ENCODE measurements at places on chromosomes 16 and 17.

- no peak for DNase-seq
These were observed 65.7 kb upstream of the LRRC37A3 start for GRCh38 chr17:64984851-64985521.

GRCh38 chr16:30112197-30113030, 923 bp downstream of the GDPD3 start:
- DNase-seq: peak; percentile 72

DNA sequence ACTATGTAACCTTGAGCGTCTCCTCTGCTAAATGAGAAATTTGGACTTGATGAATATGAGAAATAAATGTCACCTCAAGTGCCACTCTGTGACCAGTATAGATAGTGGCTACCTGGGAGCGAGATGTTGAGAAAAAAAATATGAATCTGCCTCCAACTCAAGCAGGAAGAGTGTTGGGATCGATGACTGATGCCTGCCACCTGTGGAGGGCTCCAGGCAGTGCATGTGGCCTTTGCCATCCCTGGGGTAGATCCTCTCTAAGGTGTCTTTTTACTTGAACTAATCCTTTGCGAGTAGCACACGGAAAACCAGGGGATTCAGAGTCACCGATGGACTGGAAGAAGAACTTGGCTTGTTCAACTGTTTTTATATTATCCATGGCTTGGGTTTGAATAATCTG, 9.4 kb downstream of the CCDC182 start:
- peak; percentile 29 for DNase-seq

DNA sequence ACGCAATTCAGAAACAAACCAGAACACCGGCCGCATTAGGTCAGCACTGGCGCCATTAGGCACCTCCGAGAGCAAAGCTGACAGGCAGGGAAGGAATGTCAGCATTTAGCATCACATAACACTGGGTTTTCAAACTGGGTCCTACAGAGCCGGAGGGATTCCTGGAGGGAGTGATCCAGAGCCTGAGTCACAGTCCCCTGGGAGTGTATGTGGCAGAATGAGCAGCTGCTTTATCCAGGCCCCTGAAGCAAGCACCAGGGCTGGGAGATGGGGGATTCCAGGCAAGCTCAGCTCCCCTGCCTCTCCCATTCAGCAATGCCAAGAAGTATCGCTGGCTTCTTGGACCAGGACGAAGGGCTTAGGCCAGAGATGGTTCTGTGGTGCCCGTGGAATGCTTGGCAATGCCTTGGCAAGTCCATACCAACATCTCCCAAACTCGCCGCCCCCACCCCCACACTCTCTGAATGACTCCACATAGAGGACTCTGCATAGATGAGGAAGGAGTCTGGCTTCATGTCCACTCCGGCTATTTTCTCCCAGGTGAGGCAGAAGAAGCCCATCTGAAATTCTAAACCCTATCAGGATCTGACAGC, 20.4 kb downstream of the GAS7 start:
- DNase-seq: no peak

DNA sequence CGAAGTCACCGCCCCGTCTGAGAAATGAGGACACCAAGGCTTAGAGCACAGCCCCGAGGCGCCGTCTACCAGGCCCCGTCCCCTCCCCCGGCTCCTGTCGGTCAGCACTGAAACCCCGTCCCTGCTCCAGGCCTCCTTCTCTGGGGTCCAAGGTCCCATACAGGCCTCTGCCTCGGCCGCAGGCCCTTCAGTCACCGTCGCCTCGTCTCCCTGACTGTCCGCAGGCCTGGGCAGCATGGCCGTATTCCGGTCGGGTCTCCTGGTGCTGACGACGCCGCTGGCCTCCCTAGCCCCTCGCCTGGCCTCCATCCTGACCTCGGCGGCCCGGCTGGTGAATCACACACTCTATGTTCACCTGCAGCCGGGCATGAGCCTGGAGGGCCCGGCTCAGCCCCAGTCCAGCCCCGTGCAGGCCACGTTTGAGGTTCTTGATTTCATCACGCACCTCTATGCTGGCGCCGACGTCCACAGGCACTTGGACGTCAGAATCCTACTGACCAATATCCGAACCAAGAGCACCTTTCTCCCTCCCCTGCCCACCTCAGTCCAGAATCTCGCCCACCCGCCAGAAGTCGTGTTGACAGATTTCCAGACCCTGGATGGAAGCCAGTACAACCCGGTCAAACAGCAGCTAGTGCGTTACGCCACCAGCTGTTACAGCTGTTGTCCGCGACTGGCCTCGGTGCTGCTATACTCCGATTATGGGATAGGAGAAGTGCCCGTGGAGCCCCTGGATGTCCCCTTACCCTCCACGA, 617 bp downstream of the COASY start:
- DNase-seq: no peak

- DNase-seq: no peak
These were observed 9.8 kb upstream of the JUP start for GRCh38 chr17:41796121-41796895.

GRCh38 chr16:68270353-68270752, 6.0 kb downstream of the SLC7A6 start:
- DNase-seq: no peak

DNA sequence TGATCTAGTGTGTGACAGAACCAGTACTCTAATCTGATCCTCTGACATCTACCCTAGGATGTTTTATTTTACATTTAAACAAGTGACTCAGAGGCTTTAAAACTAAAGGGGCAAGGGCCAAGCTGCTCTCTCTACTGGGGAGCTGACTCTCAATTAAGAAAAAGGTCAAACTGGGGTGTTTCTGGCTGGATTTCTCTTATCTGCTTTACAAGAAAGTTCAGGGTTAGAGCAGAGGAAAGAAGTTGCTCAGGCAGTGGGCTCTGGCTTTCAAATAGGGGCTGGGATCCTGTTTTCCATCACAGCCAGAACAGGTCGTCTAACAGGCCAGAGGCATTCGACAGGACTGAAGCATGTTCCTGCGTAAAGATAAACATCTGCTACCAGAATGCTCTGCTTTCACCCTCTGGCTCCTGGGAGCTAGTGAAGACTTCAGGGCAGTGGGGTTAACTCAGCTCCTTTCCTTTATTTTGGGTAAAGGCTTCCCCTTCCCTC, 8.5 kb downstream of the MMP28 start:
- no peak for DNase-seq

Data from SK-MEL-5 (cell line).